ENCODE measurements at places on chromosomes 1 and 21. TPM values are rescaled to one million over a fixed set of nuclear protein-coding genes. Genes with fewer than 3 reads are reported as not detected.

DNA sequence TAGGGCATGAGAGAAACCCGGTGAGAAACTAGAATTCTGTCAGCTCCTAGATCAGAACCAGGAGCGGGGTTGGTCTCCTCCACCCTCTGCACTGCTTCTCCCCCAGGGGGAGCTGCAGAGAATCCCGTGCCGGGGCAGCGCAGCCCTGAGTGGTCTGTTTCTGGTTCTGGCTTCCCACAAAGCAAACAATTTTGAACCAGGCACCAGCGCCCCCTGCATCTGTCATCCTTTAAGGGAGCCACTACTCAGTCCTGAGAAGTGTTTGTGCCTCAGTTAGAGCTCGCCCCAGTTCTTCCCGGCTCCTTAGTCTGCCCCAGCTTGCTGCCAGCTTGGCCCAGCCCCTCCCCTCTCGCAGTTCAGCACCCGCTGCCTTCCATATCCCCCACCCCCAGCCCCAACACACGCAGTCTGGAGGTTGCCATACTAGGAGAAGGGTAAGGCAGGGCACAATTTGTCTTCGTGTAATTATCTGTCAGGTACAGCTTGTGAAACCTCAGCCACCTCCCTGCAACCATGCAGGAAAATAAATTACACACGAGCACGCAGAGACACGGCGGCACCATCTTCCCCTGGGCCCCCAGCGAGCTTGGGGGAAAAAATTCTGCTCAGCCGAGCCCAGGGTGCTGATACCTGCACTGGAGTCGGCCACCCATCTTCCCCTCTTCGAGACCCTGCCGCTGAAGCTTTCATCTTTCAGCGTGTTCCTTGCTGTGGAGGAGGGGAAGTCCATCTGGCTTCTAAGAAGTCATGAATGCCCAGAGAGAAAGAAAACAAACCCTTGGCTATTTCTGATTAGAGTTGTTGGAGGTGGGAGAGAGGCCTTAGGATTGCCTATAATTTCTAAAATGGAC lies 62.6 kb upstream of the CD1D start:
- DNase-seq = peak; percentile 34

GRCh38 chr1:41411229-41411628 lies 50.0 kb downstream of the FOXO6 start:
- no peak for DNase-seq

DNA sequence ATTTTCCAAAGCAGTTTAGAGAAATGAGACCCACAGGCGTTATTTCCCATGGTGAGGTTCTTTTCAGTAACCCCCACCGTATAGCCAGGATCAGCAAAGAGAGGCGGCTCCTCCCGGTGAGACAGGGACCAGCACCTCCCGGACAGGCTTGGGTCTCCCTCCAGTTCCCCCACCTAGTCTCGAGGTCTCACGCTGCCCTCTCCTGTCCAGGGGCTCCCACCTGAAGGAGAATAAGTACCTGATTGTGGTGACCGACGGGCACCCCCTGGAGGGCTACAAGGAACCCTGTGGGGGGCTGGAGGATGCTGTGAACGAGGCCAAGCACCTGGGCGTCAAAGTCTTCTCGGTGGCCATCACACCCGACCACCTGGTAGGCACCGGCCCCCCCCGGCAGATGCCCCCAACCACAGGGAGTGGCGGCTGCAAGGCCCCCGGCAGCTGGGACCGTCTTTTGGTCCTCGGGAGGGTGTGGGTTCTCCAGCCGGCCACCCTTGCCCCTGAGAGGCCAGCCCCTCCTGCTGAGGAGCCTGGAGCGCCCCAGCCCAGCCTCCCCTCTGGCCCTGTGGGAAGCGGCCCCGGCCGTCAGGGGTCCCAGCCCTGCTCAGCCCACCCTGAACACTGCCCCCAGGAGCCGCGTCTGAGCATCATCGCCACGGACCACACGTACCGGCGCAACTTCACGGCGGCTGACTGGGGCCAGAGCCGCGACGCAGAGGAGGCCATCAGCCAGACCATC lies 4.9 kb downstream of the COL6A1 start:
- no peak for DNase-seq

GRCh38 chr1:202622388-202622787 lies 87.9 kb downstream of the SYT2 start:
- DNase-seq = no peak

- DNase-seq = no peak
These were observed 2.4 kb downstream of the PAQR7 start for GRCh38 chr1:25873120-25873519.

GRCh38 chr1:24528744-24529143 lies 26.1 kb downstream of the RCAN3 start:
- no peak for DNase-seq

- DNase-seq = no peak
These were observed 87.7 kb upstream of the ATP1B1 start for GRCh38 chr1:169018751-169019150.

DNA sequence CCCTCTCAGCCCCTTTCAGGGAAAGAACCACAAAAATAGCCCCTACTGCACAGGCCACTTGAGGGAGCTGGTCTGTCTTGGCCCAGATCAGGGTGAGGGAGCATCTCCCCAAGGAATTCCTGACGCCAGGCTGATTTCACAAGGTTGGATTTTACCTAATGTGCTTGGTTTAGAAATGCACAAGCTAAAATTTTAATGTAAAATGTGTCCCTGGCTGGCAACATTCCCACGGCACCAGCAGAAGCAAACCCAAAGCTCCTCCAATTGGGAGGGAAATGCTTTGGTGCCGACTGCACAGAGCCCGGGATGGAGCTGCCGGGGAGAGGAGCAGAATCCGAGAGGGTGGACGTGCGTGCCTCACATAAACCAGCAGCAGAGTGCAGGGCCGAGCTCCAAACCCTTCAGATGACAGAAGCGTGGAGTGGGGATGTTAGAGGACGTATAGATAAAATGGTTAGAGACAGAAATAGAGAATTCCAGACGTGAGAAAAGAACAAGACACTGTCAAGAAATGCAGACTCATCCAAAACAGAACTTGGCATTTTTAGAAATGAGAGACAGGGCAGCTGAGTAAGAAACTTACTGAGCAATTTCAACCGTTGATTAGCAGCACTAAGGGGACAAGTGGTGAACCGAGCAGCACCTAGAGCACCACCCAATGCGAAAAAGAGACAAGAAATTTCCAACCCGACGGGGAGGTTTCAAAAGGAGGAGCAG lies 41.6 kb upstream of the TMEM52 start:
- DNase-seq = no peak

DNA sequence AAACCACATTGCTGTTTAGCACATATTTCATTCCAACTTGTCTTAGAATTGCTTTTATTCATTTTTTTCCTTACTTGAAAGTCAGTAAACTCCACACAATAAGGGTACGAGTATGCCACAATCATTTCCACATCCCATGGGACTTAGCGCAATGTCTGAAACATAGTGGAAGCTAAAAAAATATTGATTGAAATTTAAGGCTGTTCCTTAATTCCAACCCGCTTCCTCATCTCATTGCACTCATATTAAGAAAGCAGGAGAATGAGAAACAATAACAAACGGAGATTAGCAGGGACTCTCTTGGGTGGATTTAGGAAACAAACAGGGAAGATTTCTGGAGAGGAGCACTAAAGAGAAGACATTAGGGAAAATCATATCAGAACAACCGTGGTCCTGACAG lies 39.3 kb upstream of the RGS4 start:
- DNase-seq = peak; percentile 15

DNA sequence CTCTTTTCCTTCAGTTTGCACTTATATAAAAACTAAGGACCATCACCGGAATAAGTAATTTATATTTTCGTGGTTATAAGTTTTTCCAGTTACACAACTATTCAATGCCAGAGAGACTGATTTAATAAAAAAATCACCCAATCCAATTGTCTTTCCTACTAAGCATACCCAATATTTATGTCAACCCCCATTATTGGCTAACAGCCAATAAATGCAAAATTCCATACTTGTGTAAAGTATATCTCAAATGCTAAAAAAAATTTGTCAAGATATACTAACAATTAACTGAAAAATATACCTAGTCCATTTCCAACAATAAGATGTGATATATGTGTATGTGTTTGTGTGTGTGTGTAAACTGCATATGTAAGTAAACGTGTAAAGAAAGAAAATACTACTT lies 117.4 kb downstream of the AGBL4 start:
- DNase-seq = no peak

DNA sequence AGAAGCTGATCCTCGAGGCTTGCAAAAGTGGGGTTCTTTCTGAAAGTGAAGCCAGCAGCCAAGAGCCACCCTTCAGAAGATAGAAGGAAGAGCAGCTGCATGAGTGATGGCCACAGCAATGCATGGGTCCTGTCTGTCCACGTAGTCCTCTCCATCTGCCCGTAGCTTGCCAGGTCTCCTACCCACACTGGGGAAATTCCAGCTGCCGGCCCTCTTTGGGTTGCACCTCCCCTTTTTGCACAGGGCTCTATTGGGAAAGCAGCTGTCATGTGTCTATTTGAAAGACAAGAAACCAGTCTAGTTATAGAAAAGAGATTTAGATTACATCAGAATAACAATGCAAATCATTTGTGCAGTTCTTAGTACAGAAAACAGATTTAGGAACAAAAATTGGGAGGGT lies 204.4 kb downstream of the GIPC2 start:
- peak; percentile 21 for DNase-seq

GRCh38 chr1:186409091-186409490 lies 33.5 kb downstream of the ODR4 start:
- DNase-seq = no peak

DNA sequence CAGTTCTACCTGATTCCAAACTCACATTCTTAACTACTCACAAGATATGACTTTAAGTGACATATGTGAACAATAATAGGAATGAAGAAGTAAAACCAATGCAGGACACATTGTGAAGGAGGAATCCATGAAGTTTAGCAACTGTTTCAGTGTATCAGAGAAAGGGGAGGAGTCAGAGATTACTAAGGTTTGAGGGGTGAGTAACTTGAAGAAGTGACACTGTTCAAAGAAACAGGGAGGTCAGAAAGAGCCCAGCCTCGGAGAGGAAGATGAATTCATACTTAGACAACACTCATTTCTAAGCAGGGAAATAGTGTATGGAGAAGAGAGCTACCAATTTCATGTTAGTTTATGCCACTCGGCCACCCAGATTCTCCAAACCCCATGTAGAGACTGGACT lies 28.2 kb upstream of the RPF1 start:
- peak; percentile 32 for DNase-seq

DNA sequence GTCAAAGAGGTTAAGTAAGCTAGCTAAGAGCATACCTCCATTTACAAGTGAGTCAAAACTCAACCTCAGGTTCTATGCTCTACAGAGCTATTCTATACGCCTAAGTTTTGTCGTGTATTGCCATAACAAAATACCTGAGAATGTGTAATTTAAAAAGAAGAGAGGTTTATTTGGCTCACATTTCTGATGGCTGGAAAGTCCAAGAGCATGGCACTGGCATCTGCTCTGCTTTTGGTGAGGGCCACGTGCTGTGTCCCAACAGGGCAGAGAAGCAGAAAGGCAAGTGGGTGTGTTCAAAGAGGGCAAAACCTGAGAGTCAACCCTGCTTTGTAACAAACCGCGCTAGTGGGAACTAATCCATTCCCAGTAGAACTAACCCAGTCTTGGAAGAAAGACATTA lies 60.9 kb upstream of the POU2F1 start:
- DNase-seq = no peak

DNA sequence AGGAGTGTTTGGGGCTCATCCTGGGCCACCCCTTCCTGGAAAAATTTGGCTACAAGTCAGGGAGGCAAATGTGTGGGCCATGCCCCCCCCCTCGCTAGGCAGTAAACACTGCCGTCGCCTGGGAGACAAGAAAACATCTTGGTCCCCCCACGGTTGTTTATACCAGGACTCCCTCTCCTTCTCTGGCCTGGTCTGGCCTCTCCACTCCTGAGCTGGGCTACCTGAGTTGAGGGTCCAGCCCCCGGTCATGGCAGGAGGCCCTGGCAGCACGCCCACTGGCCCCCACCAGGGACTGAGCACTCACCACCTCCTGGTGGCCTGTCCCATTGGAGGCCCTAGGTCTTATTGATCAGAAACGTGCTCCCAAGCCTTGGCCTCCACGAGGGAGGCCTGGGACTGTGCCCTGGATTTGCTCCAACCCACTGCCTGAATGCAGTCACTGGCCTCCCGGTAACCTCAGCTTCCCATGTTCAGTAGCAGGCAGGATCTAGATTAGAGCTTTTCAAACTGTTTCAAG lies 15.8 kb downstream of the KCNQ4 start:
- DNase-seq = peak; percentile 32

ZNF695 gene
- total RNA-seq = 1.1 TPM

S100A7 gene
- not detected for total RNA-seq

CREG1 gene
- total RNA-seq = 3.3 TPM

RGL1 gene
- 7.5 TPM for total RNA-seq

OR2L13 gene
- total RNA-seq = not detected

LZIC gene
- 19.0 TPM for total RNA-seq

Data from IMR-90 (cell line).